ENCODE measurements at places on chromosomes 4 and X. TPM values are rescaled to one million over a fixed set of nuclear protein-coding genes. Genes with fewer than 3 reads are reported as not detected.

DNA sequence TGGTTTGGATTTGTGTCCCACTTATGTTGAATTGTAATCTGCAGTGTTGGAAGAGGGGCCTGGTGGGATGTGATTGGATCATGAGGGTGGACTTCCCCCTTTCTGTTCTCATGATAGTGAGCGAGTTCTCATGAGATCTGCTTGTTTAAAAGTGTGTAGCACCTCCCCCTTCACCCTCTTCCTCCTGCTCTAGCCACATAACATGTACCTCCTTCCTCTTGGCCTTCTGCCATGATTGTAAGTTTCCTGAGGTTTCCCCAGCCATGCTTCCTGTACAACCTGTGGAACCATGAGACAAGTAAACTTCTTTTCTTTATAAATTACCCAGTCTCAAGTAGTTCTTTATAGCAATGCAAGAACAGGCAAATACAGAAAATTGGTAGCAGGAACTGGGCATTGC, 138.7 kb downstream of the INPP4B start:
- no peaks in the 10 kb centered on the region for H3K4me1 ChIP-seq
- no peaks in the 10 kb centered on the region for H3K36me3 ChIP-seq
- no peaks in the 10 kb centered on the region for H3K27me3 ChIP-seq
- H3K4me3 ChIP-seq, result no peak overlapping the region
- no peak overlapping the region for H3K27ac ChIP-seq

DNA sequence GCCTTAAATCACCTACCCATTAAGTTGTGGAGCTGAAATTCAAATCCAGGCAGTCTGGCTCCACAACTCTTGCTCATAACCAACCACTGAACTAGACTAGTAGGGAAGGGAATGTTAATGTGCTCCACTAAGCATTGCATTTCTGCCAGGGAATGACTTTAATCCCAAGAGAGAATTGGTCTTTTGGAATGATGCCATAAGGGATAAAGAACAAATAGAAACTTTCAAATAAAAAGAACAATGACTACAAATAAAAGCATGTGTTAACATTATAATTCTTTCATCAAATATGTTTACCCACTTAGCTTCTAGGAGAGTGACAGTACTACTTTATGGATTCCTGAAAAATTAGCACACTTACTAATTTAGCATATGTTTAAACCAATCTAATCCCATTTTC, 905.9 kb downstream of the CENPC start:
- H3K4me1 ChIP-seq, result no peaks in the 10 kb centered on the region
- no peaks in the 10 kb centered on the region for H3K27me3 ChIP-seq
- no peak overlapping the region for H3K27ac ChIP-seq
- no peaks in the 10 kb centered on the region for H3K36me3 ChIP-seq
- DNase-seq, result no peak

The LGI2 gene
- 0.75 TPM for total RNA-seq

The L1CAM gene
- total RNA-seq, result 5.2 TPM

The SEPSECS gene
- total RNA-seq, result 19.1 TPM

The HAND2 gene
- total RNA-seq, result 43.4 TPM

The IL2RG gene
- total RNA-seq, result 231 TPM

All from transverse colon (tissue), 4 donors.